ENCODE measurements at places on chromosomes 6 and 20.

DNA sequence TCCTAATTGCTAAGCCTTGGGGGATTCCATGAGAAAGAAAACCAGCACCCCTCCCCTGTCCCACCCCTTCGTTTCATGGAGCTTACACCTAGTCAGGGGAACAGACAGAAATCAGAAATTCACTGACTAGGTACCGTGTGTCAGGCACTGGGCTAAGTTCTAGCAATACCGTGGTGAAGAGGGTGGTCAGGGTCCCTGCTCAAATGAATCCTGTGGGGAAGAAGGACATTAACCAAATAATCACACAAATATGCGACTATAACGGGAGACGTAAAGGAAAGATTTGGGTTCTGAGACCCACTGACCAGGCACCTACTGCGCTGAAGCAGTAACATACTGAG lies 65.1 kb upstream of the TOP1 start:
- DNase-seq, result no peak

- no peak for DNase-seq
These were observed 269.5 kb upstream of the ARID1B start for GRCh38 chr6:156507656-156508055.

DNA sequence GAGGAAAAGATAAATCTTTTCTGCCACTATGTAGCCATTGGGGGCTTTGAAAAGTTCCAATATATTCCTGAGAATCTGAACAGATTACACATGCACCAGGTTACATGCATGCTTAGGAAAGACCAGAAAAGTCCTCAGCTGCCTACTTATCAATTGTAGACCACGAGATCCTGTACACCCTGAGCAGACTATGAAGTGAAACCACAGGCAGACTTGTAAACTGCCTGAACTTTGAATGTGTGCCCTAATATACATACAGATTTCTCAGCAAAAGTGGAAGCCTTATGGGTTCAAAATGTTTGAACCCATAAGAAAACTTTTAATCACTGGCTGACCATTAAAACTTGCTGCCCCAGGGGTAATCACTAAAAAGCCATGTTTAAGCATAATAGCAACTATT lies 273.5 kb upstream of the RUNX2 start:
- no peak for DNase-seq

DNA sequence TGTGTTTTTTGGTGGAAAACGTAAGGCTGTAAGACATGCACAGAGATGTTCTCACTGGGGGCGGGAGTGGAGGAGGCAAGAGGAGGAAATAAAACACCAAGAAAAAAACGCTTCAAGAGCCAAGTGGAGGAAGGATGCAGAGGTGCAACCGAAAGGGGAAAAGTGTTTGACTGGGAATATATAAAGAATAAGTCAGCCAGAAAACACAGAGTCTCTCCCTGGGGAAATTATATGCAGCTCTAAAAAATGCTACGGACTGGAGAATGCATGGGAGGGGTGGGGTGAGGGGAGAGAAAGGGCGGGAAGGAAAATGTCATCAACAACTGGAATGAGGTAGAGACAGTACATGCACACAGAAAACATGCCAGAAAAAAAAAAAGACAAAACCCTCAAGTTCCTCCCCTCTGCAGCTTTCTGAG lies 133.5 kb downstream of the SCML4 start:
- DNase-seq, result no peak

- DNase-seq, result no peak
These were observed 57.4 kb downstream of the CHMP4B start for GRCh38 chr20:33868595-33868994.

GRCh38 chr6:89999945-90000825 lies 105.9 kb downstream of the GJA10 start:
- DNase-seq, result no peak

DNA sequence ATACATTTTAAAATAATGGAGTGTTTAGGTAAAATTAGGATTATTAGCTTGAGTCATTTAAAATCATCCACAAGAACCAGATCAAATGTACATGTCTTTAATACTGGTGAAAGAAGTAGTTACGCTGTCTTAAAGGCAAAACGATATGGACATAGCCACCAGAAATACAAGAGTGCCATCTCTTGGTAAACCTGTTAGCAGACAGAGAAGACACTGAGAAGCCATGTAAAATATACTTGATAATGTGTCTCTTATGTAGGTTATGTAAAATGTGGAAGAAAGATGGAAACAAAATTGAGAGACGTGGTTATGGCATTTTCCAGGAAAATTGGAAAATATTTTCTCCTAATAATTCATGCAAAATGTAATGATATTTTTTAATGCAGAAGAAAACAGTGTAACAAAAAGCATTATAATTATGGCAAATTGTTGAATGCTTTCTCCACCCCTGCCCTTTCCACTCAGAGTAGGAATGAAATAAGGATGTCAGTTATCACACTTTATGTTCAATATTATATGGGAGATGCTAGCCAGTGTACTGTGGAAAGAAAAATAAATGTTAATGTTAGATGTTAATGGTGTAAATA lies 12.2 kb upstream of the SLC17A2 start:
- DNase-seq, result no peak

GRCh38 chr6:10194816-10195672 lies 219.8 kb downstream of the TFAP2A start:
- no peak for DNase-seq

DNA sequence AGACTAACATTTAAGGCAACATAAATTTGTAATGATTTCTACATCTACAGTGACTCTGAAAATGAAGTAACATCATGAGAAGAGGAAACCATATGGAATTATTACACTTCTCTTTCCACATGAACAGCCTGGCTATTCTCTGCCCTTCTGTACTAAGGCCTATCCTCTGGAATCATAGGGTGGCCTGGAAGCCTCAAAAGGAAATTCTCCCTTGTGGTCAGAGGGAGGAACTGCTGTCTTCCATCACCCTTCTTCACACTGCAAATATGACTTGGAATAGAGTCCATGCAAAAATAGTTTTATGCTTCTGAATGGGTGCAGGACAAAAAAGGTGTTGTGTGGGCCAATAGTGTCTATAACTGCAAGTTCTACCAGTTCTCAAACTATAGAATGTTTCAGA lies 44.6 kb upstream of the SH3BGRL2 start:
- no peak for DNase-seq

DNA sequence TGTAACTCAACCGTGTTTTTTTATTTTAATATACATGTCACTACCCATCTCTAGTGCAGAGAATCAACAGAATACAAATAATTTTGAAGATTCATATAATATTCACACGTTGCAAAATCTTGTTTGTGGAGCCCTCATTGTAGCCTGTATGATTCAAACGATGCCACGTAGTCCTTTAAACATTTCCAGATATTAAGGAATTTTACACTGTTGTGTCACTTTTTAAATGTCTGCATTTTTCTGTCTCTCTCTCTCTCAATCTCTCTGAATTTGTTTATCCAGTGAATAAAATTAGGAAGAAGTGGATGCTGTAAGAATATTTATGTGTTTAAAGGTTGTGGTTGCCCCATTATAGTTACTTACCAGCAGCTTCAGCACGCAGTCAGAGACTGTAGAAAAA lies 262.0 kb downstream of the PAX1 start:
- no peak for DNase-seq

DNA sequence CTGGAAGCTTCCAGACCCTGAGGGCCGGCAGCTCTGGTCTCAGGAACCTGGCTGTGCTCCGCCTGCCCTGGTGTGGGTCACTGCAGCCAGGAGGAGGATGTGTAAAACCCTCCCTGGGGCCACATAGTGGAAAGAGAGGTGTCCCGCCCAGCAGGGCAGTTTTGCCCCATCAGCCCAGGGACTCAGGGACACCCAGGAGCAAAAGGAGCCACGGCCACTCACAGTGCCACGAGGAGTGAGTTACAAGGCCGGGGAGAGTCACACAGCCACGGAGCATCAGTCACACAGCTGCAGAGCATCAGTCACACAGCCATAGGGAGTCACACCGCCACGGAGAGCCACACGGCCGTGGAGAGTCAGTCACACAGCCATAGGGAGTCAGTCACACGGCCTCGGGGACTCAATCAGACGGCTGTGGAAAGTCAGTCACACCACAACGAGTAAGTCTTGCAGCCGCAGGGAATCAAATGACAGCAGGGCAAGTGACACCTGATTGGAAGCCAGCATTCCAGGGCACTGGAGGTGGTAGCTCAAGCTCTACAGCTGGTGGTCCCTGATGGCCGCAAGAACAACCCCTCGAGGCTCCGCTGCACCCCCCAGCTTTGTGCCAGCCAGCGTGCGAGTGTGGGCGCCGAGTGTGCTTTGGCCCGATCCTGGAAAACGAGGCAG lies 60.9 kb downstream of the DLL1 start:
- DNase-seq, result no peak

DNA sequence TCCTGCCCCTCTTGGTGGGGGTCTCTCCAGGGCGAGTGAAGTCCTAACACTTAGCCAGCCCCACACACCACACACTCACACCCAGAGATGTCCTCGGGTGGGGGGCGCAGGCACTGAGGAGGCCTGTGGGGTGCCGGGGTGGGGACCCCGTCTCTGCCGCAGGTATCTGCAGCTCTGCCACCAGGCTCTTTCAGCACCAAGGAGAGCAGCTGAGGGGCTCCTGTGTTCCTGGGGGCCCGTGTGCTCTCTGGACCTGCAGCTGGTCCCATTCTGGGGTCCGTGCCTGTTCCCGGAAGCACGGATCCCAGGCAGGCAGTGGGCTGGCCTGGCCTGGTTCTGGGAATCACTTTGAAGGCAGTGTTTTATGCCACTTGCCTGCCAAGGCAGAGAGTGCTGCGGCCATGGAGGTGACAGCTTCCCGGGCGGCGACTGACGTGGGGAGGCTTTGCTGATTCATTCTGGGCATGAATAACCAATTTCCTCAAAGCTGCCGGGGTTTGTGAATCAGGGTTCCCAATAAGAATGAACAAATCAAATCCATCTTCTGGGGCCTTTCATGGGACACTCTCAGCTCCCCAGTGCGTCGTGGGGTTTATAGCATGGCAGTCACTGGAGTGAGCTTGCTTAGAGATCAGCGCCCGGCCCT lies 54.4 kb upstream of the SLCO4A1 start:
- DNase-seq, result no peak

GRCh38 chr6:20916086-20916485 lies 381.8 kb downstream of the CDKAL1 start:
- no peak for DNase-seq

GRCh38 chr6:104400844-104401243 lies 458.9 kb downstream of the HACE1 start:
- DNase-seq, result no peak

- DNase-seq, result no peak
These were observed 20.5 kb downstream of the CLVS2 start for GRCh38 chr6:123016431-123017103.

All from stimulated activated CD4-positive, alpha-beta T cell treated with anti-CD3 and anti-CD28 coated beads, Interleukin-1b, Interleukin-23, amount 100 ng/mL, for 1 hour (primary cell).